Aortic smooth muscle cell (primary cell): ENCODE measurements at places on chromosomes 2 and 18. TPM values are rescaled to one million over a fixed set of nuclear protein-coding genes. Genes with fewer than 3 reads are reported as not detected.

Gene REG3A
- not detected in 2 replicates for total RNA-seq

Gene RGPD3
- total RNA-seq, result 0.12 and 0.13 TPM in 2 replicates

Gene C2orf80
- not detected in 2 replicates for total RNA-seq

Gene POLR1A
- total RNA-seq, result 11.5 and 12.3 TPM in 2 replicates

Gene TXNDC2
- 0.06 TPM in 1 of 2 replicates, not detected in the other for total RNA-seq

Gene CDK15
- total RNA-seq, result 0.12 TPM in 1 of 2 replicates, not detected in the other

Gene RIT2
- total RNA-seq, result not detected in 2 replicates

Gene MREG
- total RNA-seq, result 1.2 and 1.7 TPM in 2 replicates

Gene USP37
- total RNA-seq, result 8.3 and 9.4 TPM in 2 replicates

Gene FSIP2
- 0.06 and 0.13 TPM in 2 replicates for total RNA-seq

Gene EGR4
- total RNA-seq, result not detected in 2 replicates

Gene GAREM2
- total RNA-seq, result 0.53 and 0.68 TPM in 2 replicates

Gene CPO
- 0.12 and 0.13 TPM in 2 replicates for total RNA-seq

Gene TEX44
- not detected in 2 replicates for total RNA-seq

Gene PSD4
- total RNA-seq, result 0.19 and 0.26 TPM in 2 replicates

Gene RASGRP3
- 2.5 and 3.4 TPM in 2 replicates for total RNA-seq

Gene SERPINE2
- 501 and 1,107 TPM in 2 replicates for total RNA-seq

Gene CASP8
- total RNA-seq, result 18.9 and 27.9 TPM in 2 replicates

Gene PDE11A
- under 0.01 and 0.13 TPM in 2 replicates for total RNA-seq

Gene UNC80
- 0.19 TPM in 1 of 2 replicates, not detected in the other for total RNA-seq

Gene ZNF521
- total RNA-seq, result 6.5 and 6.9 TPM in 2 replicates

Gene NT5C1B
- total RNA-seq, result not detected in 2 replicates

Gene TTN
- 5.6 and 6.9 TPM in 2 replicates for total RNA-seq

Gene MAL
- not detected in 2 replicates for total RNA-seq

Gene MAP3K20
- total RNA-seq, result 32.8 and 36.9 TPM in 2 replicates

Gene PLEK
- under 0.01 and 0.13 TPM in 2 replicates for total RNA-seq

Gene TGIF1
- 62.9 and 73.6 TPM in 2 replicates for total RNA-seq

Gene ACMSD
- total RNA-seq, result not detected in 2 replicates

Gene CD226
- 0.53 and 0.56 TPM in 2 replicates for total RNA-seq

Gene ZSCAN30
- total RNA-seq, result 20.7 and 22.1 TPM in 2 replicates

Gene C1QL2
- not detected in 2 replicates for total RNA-seq

Gene DSC2
- total RNA-seq, result under 0.01 TPM in 1 of 2 replicates, not detected in the other

Gene RFX8
- total RNA-seq, result 15.5 and 20.3 TPM in 2 replicates

Gene TUBA3E
- total RNA-seq, result not detected in 2 replicates

Gene SERPINB3
- not detected in 2 replicates for total RNA-seq

Gene PROM2
- 0.19 and 0.26 TPM in 2 replicates for total RNA-seq

Gene GALNT14
- total RNA-seq, result 0.26 and 0.31 TPM in 2 replicates

Gene SMARCAL1
- total RNA-seq, result 14.5 and 16.0 TPM in 2 replicates
